ENCODE measurements at places on chromosomes 4 and X.
A peak's percentile ranks its signal among the peaks of the same experiment; 100 is the strongest.

DNA sequence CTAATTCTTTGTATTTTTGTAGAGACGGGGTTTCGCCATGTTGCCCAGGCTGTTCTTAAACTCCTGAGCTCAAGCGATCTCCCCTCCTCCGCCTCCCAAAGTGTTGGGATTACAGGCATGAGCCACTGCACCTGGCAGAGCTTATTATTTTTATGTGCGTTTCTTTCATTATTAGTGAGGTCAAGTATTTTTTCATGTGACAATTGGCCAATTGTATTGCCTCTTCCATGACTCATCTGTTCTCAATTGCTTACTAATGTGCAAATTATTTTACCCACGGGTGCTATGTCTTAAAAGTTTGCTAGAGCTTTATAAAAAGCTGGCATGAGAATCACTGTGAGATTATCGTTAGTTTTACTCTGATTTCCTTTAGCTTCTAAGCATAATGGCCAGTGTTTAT is 13.0 kb upstream of the ARX start:
- no peak for DNase-seq

DNA sequence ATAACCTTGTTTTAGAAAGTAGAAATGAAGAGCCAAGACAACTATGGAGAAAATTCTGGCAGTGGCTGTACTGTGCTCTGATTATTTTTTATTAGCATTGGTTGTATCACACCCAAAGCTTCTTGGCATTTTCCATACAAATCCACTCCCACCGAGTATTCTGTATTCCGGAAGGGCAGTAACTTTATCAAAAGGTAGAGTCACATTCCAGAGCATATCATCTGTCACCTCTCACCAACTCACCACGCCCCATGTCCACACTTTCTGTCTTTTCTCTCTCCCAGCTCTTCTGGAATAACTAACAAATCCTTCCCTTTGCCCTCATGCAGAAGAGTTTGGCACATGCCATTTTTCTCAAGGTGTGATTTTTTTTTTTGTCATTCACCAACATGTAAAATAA is 52.7 kb downstream of the CORIN start:
- no peak for DNase-seq

DNA sequence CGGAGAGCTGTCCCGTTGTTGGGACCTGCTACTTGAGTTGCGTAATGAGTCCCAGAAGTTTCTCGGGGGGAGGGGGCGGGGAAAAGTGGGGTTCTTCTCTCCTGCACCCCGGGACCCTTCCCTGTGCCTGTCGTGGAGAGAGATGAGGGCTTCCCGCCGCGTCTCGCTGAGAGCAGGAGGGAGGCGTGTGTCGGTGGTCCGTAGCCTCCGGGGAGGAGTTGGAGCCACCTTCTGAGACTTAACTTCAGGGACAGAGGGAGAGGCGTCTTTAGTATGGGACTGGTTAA is 698 bp downstream of the AFF1 start:
- no peak for DNase-seq

- DNase-seq = no peak
These were observed 675.6 kb upstream of the FTHL17 start for GRCh38 chrX:31747411-31747810.

DNA sequence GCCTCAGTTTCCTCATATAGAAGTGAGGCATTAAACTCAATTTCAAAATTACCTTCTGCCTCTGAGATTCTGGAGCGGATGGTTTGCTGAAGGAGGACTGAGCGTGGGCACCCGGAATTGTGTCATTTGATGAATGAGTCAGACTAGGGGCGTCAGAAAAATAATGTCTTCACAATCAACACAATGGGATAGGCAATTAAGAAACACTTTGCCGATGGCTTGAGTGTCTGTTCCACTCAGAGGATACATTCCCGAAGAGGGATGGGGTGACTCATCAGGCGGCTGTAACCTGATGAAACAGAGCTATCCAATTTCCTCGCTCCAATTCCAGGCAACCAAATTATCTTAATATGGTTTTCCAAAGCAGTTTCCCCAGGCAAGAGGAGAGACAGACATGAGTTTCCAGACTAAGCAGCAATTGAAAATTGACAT is 1.2 kb upstream of the CHRNA9 start:
- no peak for DNase-seq

DNA sequence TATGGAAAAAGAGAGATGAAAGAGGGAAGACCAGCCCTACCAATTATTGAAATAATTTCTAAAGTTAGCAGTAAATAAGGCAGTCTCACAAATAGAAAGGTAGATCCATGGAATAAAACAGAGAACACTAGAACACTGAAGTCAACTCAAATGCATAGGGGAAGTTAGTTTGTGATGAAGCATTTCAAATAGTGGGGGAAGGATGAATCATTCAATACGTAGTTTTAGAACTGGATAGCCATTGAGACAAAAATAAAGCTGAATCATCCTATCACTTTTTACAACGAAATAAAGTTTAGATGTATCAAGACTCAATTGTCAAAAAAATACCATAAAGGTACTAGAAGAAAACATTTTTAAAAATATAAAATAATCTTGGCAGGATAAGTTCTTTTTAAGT is 143.2 kb upstream of the DGKK start:
- DNase-seq = no peak

GRCh38 chrX:139640259-139640658 is 67.7 kb downstream of the MCF2 start:
- no peak for DNase-seq

GRCh38 chr4:99979872-99980271 is 29.8 kb upstream of the H2AZ1 start:
- no peak for DNase-seq

DNA sequence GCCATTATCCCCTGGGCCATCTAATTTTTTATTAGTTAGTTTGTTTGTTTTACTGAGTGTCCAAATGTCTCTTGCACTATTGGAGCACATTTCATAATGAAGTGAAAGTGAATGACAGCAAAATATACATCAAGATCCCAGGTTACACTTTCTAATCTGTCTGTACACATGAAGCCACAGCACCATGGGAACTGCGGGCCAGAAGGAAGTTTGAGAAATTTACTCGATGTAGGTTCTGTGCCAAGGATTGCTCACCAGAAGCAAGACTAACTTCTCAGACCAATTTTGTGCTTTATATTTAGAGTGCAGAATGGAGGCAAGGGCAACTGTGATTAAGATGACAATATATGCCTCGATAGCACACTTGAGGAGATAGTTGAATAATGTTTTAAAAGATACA is 258.0 kb downstream of the COL25A1 start:
- no peak for DNase-seq

GRCh38 chrX:50469206-50469605 is 1.4 kb downstream of the DGKK start:
- no peak for DNase-seq

GRCh38 chrX:153582896-153583295 is 16.0 kb downstream of the CCNQ start:
- peak; percentile 54 for DNase-seq

DNA sequence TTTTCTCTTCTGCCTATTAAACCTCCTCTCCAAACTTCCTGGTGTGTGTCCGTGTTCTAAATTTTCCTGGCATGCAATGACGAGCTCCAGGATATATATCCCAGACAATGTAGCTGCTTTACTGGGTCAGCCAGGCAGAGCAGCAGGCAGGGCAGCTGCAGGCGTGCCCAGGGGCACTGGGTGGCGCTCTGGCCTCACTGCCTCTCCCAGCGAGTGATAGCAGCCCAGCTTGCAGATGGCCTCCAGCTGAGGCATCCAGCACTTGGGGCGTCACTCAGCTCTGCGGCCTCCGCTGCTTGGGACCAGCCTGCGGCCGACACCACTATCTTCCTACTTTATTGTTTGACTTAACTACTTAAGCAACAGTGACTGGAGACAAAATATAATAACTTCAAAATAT is 23.0 kb upstream of the UBA6 start:
- no peak for DNase-seq

- DNase-seq = no peak
These were observed 24.0 kb downstream of the RBMX start for GRCh38 chrX:136856551-136856950.

DNA sequence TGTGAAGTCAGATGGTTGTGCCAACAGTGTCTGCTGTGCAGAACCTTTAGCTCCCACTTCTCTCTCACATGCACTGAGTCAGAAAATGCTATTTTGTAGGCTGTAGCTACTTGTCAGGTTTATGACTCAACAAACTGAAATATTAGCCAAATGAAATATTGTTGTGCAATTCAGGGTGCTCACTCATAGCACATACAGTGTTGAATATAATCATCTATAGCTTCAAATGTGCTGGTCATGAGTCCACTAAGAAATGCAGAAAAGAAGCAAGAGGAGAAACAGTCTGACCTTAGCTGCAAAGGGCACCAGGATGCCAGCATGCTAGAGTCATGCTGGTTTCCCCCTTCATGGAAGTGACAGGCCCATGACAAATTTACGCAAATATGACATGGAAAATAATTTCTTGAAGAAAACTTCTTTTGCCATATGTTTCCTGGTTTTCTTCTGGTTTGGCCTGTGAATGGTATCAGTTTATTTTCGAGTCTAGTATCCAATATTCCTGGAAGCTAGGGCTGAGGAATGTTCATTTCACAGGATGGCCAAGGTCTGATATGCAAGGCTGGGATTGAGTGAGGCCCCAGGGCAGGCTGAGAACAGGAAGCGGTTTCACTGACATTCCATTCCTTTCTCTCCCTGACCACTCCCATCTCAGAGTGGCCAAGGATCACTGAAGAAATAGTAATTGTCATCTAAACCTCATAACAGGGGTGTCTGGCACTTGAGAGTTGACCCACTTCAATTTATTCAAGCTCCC is 10.3 kb upstream of the CXCL2 start:
- DNase-seq = no peak

DNA sequence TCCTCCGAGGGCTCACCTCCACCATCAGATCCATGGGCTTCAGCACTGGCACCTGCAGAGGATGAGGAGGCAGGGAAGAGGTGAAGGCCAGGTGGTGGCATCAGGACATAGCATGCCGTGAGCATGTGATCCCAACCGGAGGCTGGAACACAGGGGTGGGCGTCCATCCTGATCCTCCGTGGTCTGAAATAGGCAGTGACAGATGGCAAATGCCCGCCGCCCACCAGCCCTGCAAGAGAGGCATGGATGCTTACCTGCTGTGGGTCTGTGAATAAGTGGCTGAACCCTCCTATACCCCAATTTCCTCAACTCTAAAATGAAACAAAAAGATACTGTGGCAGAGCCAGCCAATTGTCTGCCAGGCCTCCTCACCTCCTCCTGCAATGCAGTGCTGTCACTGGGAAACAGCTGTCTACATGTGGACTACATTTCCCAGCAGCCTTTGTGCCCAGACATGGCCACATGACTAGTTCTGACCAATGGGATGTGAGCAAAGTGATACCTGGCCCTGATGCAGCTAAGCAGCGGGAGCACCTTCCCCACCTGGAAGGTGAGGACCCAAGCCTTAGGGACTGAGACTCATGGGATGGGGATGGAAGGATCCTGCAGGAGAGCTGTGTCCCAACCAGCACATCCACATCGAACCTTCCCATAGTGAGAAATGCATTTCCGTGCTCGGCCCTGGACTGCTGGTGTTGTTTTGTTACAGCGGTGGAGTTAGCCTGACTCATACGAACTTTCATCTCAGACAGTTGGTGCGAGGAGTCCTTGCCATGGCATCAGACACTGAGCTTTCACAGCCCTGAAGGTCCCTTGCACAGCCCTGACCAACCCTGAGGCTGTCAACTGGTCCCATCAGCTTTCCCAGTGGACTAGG is 99.5 kb downstream of the PPP2R2C start:
- no peak for DNase-seq

DNA sequence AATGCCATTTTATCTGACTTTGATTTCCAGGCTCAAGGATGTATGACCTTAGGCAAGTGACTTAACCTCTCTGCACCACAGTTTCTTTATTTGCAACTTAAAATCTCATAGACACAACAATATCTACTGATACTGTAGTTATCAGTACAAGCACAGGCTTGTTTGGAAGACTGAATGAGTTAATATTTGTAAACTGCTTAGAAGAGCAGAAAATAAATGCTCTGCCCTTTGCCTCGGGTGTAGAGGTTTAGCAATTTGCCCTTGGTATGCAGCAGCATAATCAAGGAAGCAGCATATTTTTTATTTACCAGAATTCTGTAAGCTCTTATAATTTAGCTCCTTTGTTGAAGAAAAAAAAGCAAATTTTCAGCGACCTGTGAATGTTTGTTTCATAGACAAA is 2.9 kb upstream of the CXCL1 start:
- DNase-seq = no peak

DNA sequence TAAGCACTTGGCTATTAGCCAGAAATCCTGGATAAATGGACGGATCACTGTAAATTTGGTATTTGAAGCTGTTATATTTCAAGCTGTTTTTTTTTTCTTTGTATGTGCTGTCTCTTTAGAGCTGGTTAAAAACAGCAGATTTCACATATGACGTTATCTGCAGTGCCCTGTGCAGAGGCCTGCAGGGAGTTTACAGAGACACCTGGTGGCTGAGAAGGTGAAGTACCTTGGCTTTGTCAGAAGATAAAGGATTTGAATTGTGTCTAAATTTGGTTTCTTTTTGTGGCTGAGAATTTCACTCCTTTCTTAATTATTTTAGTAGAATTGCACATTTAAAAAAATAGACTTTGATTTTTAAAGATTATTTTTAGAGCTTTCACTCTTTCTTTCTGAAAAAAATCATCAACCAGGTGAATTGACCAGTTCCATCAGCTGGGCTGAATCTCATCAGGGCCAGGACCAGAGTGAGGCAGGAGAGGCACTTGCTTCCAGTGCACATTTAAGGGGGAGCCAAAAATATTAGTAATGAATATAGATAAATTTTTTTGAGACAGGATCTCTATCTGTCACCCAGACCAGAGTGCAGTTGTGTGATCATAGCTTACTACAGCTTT is 9.6 kb upstream of the CHRNA9 start:
- peak; percentile 59 for DNase-seq

GRCh38 chr4:151613290-151613689 is 147.5 kb downstream of the GATB start:
- no peak for DNase-seq

DNA sequence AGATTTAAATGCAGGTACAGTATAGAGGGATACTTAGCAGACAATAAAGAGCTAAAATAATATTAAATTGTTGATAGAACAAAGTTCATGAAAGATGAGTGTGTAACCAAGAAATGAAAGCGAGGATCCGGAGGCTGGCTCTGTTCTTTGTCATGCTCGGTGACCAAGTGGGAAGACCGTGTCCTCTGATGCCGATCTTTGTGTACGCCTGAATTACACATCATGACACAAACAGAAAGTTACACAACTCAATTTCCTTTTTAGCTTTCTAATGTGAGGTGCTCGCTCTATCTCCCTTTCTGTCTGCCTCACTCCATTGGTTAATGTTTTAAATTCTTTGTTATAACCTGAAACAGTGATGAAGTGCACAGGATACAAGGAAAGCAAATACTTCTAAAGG is 114.8 kb upstream of the NEIL3 start:
- no peak for DNase-seq

DNA sequence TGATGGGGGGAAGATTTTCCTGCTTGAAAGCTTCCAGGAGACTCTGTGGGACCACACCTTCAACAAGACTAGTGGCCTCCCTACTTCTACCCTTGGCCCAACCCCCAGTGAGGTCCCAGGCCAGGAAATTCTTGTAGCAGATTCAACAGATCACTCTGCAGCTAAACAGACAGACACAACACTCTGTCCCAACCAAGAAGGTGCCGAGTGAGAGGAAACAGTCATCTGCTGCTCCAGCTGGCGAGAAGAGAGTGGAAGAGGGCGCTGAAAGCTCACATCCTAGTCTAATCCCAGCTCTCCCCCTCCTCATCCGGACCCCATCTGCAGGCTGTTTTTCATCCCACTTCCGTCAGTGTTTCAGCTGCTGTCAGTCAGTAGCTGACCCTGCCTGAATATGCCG is 63.4 kb downstream of the CHRDL1 start:
- DNase-seq = no peak

Data from activated CD4-positive, alpha-beta T cell treated with anti-CD3 and anti-CD28 coated beads, Interleukin-2, amount 50 U/mL, for 1 hour (primary cell).